ENCODE measurements at places on chromosomes 3 and 15. TPM values are rescaled to one million over a fixed set of nuclear protein-coding genes. Genes with fewer than 3 reads are reported as not detected.

VIPR1 gene
- 5.8 TPM for total RNA-seq

MYO5A gene
- total RNA-seq: 31.0 TPM

TRPM1 gene
- not detected for total RNA-seq

WNT5A gene
- 13.8 TPM for total RNA-seq

STRC gene
- total RNA-seq: 1.6 TPM

All from progenitor cell of endocrine pancreas (in vitro differentiated cells).